GF-D8 (cell line): ENCODE measurements at places on chromosomes 7 and 10.

DNA sequence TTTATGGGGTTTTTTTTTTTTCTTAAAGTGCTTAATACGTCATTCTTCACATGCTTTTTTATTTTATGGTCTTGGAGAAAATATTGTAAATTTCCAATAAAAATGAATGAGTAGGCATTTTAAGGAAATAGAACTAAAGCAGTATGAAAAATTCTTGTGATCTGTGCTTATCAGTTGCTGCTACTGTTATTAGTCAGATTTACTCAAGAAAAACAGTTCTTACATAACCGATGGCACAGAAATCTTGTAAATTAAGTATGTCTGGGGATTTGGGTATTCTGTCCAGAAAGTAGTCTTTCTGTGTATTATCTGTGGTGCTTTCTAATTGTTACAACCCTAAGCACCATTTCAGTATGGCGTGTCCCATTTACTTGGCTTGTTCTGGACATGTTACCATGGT, 64.7 kb downstream of the LRGUK start:
- DNase-seq, result no peak

GRCh38 chr10:101022967-101023705, 7.8 kb downstream of the PDZD7 start:
- DNase-seq, result no peak

GRCh38 chr10:31930023-31930751, 1.6 kb upstream of the ARHGAP12 start:
- DNase-seq, result peak; percentile 57

DNA sequence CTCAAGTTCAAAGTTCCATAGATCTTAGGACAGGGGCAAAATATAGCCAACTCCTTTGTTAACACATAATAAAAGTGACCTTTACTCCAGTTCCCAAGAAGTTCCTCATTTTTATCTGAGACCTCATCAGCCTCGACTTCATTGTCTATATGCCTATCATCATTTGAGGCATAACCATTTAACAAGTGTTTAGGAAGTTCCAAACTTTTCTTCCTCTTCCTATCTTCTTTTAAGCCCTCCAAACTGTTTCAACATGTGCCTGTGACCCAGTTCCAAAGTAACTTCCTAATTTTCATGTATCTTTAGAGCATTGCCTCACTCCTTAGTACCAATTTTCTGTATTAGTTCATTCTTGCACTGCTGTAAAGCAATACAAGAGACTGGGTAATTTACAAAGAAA, 569.1 kb downstream of the ANKRD7 start:
- DNase-seq, result no peak

DNA sequence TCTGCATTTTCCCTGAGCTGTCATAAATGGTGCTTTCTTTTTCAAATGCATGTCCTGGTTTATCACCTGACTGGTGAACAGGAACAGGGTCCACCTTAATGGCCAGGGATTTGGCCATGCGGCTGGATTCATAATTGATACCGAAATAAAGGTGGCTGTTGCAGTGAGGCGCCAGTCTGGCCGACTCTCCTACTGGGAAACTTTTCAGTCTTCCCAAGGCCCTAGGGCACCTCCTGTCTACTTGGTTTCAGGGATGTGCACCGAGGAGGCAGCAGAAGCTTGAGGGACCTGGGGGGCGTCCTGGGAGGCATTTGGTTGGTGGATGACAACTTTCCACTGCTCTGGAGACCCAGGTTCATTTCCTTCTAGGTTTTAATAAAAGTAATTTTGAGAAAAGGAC, 46.4 kb upstream of the FIGNL1 start:
- no peak for DNase-seq

- no peak for DNase-seq
These were observed 29.1 kb upstream of the RHOBTB1 start for GRCh38 chr10:60973086-60973485.

DNA sequence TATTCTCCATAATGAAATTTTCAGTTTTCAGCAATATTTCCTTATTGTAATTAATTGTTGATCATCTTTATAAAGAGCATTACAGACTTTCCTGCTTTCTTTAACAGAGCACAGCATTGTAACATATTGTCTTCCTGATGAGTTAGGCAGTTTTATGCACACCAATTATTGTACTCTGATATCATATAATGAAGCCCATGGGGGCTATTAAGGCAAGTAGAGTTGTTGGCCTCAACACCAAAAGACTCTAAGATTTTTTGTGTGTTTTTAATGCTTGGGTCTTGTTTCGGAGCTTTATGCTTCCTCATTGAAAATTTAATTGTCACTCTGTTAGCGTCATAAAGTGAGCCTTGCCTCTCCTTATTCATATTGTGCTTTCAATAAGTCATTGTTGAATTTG, 49.2 kb upstream of the ARID5B start:
- DNase-seq, result no peak

DNA sequence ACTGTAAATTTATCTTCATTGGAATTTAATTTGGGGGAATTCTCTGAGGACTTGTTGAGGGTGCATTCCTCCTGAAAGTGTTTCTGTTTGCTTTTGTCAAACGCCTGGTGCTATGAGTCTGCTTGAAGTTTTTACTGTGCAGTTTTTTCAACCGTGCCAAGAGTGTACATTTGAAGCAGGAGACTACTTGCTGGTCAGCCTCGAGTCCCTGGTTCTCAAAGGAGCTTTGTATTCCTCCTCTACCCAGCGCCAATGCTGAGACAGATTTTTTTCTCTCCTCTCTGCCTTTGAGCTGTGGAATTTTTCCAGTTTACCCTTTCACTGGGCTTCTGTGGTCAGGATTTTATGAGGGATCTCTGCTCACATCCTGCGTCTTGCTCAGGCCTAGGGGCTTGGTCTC, 62.1 kb downstream of the NPY start:
- DNase-seq, result no peak

- no peak for DNase-seq
These were observed 378.4 kb upstream of the SEMA3D start for GRCh38 chr7:85565276-85565675.

DNA sequence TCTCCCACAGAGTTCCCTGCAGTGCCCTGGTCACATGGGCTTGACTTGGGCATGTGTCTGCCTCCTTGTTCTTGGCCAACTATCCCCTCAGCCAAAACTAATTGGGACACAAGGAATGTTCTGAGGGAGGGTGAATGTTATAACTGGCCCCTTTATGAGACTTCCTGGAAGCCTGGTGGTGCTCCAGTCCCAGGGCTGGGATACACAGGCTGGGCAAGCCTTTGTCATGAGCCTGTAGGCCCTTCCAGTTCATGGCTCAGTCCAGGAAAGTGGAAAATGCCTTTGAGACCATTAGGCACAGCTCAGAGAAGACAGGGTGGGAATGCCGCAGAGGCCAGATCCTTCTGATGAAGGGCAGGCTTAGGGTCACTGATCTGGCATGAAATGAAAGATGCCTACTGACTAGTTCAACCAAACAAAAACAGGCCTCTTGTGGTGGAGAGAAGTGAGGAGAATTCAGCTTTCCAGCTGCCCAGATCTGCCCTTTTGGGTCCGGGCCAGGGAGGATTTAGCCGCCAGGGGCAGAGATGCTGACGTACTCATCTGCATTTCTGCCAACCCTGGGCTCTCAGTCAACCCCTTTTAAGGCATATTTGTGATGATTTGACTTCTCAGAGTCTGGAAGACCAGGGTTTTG, 961.5 kb downstream of the KCNMA1 start:
- DNase-seq, result no peak

- DNase-seq, result no peak
These were observed 131.0 kb downstream of the PLXDC2 start for GRCh38 chr10:19947215-19947614.

DNA sequence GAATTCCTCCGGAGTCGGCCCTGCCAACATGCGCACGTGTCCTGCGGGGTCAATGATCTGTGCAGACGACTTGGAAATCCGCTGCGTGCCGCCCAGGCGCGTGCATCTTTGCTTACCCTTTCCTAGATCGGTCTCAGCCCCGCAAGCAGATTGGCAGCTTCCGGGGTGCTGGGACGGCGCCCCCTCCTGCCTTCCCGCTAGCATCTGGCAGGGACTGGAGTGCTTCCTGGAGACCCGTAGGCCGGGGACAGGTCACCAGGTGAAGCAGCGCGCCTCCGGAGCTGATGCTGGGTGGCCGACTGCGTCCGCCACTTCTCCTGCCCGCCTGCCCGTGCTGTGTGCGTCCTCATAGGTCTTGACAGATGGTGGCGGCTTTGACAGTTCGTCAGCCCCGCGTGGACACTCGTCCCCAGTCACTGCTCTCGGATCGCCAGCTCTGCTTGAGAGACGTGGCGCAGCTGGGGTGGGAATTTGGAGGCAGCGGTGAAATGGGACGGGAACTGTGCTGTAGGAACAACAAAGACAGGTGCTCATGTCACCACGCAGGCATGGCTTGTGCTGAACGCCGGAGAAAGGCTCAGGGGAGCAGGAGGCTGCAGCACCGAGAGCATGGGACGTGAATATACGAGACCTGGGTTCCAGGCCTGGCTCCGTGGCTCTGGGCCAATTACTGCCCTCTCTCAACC, 21.9 kb upstream of the KCNK18 start:
- no peak for DNase-seq

GRCh38 chr7:30617359-30617758, 22.7 kb downstream of the GARS1 start:
- no peak for DNase-seq

GRCh38 chr7:136324073-136324704, 347.0 kb upstream of the MTPN start:
- DNase-seq, result no peak

- DNase-seq, result no peak
These were observed 76.7 kb downstream of the SHH start for GRCh38 chr7:155735442-155736115.

DNA sequence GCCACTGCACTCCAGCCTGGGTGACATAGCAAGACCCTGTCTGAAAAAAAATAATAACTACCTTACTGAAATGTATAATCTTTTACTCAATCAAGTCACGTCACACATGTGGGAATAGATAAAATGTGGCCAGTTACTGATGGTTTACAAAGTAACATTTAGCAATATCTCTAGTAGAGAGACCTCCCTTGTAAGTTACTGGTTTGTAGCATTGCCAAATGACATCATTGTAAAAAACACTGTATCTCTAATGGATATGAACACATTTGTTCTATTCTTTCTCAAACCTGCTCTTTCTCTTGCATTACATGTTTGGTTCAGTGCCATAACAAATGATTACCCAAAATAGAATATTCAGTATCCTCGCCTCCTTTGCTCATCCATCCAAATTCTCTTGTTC, 18.8 kb downstream of the TET1 start:
- DNase-seq, result no peak

DNA sequence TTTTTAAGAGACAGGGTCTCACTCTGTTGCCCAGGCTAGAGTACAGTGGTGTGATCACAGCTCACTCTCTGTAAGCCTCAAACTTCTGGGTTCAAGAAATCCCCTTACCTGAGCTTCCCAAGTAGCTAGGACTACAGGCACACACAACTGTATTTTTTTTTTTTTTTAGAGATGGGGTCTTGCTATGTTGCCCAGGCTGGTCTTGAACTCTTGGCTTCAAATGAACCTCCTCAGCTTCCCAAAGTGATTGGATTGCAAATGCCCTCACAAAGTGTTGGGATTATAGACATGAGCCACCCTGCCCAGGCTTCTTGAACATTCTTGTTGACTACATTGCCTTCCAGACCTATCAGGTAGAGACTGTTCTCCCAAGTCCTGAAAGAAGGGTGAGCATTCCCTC, 72.6 kb downstream of the WNT2 start:
- DNase-seq, result no peak

- no peak for DNase-seq
These were observed 103.2 kb upstream of the GJD4 start for GRCh38 chr10:35501923-35502322.

DNA sequence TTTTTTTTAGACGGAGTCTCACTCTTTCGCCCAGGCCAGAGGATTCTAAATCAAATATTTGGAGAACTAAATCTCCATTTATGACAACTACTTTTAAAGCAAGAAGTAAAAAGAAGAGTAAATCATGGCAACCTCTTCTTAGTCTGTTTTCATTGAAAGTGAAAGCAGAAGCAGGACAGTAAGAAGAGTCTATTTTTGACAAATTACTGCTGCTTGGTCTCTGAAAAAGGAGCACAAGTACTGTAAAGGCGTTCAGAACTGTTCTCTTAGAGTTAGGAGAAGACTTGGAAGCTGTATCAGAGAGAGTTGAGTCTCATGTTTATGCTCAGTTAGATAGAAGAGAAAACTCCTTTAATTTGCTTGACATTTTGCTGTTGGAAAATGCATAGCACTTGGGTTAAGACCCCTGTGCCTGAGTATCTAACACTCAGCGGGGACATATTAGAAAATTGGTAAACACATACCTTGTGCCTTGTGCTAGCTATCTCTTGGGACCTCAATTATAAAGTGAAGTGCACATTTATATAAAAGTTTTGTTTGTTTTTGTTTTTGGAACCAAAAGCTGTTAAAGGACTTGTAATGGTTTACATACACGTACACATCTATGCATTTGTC, 433.0 kb downstream of the ANKRD7 start:
- DNase-seq, result no peak

- DNase-seq, result no peak
These were observed 8.4 kb downstream of the MLXIPL start for GRCh38 chr7:73615886-73616285.

DNA sequence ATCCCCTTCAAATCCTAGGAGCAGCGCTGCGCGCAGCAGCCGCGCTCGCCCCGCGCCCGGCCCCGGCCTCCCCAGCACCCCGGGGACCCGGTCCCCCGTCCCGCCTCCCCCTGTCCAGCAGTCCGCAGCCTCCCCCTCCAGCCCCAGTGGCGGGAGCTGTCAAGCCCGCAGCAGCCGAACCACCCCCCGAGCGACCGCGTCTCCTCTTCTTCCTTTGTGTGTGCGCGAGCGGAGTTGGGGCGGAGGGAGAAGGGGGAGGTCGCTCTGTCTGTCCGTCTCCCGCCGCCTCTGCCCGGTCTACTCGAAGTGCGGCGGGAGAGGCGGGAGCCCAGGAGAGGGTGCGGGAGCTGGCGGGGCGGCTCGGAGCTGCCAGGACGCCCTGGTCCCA, 375 bp upstream of the CHN2 start:
- DNase-seq, result no peak

DNA sequence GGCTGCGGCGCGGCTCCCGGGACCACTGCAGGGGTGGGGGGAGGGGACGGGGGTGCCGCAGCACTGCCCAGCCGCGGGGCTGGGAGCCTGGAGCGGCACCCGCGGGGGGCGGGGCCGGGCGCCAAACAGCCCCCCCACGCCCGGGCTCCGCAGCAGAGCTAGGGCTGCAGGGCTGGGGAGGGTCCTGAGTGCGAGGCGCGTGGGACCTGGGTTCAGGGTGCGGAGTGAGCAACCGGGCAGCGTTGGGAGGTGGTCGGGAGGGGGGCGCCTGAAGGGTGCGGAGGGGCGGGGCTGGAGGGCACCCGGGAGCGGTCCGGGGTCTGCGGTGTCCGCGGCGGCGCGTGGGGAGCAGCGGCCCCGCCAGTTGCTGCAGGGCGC, 528 bp downstream of the CAMK2G start:
- DNase-seq, result no peak
